ENCODE measurements at places on chromosomes 3 and 15.
A peak's percentile ranks its signal among the peaks of the same experiment; 100 is the strongest.

DNA sequence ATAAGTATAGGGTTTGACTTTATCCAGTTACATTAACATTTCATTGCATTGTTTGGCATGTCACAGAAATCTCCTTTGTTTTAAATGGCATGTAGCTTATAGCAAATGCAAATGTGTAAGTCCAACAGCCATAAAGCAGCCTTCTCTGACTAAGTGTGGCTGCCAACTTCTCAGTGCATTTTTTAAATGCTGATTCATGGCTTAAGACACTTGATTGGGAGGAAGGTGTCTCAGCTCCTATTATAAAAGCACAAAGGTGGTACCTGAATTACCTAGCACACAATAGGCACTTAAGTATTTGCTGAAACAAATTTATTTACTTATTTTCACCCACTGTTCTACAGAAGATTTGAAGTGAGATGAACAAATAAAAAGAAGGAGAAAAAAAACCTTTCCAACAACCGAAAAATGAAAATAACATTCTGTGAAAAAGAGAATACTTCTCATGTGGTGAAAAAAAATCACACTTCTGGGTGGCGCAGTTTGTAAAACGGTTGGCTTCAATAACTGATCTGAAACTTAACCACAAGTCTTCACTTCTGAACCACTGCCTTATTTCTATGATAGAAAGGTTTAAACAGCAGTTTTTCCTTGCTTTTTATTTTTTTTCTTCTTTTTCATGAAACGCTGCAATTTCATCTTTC is 105.5 kb upstream of the ICE2 start:
- DNase-seq = no peak

DNA sequence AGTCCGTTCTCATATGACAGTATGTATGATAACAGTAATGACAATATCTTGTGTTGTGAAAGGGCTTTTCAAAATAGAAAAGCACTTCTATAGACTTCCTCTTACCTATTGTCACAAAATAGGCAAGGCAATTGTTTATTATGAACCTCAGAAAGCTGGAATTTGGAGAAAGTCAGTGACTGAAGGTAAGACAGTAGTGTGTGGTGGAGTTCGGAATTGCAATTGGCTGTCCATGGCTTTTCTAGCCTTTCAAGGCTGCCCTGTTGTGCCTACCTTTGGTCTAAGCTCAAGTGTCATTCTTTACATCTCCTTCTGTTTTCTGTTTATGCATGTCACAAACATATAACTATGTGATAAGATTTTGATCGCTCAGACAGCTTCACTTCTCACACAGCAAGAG is 219.3 kb upstream of the NR2E3 start:
- no peak for DNase-seq

DNA sequence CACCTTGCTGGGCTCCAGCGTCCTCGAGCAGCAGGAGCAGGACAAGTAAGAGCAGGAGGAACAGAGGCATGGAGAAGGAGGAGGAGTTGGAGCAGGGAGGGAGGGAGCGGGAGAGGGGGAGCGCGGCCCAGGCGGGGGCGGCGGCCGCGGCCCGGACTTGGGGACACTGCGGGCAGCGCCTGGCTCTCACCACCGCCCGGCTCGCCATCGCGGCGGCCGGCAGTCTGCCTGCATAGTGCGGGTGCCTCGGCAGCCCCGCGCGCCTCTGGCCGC is 440 bp downstream of the DCBLD2 start:
- DNase-seq = no peak

- DNase-seq = no peak
Measured at GRCh38 chr3:109900783-109901182, 563.4 kb upstream of the DPPA4 start.

GRCh38 chr3:194072097-194072428 is 63.9 kb upstream of the HES1 start:
- DNase-seq = no peak

DNA sequence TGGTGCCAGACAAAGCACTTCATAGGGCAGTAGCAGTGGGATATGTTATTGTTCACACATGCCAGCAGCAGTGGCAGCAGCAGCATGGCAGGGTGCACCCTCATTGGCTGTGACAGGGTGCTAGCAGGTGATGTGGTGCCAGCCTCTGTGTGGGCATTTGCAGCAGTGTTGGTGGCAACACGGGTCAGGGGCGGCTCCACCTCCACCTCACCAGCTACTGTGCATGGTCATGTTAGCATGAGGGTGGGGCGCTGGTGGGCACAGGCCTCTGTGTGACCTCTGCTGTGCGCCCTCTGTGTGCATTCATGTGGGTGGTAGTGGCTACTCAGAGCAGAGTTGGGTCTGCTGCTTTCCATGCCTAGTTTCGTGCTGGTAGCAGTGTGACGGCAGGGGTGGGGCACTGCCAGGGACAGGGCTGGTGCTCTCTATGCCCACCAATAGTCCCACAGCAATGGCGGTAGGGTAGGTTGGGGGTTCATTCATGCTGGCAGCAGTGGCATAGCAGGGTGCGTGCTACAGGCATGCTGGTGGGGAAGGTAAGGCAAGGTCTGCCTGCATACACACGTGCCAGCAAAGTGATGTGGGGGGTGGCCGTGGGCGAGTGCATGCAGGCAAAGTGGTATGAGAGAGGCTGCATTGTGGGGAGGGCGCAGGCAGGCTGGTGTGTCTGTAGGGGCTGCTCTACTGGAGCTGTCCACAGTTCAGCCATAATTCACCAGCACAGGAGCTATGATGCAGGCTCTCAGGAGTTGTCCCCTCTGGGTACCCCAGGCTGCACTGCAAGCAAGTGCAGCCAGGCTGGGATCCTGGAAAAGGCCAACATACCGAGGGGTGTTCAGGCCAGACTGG is 402.7 kb downstream of the GRM7 start:
- DNase-seq = no peak

GRCh38 chr3:159234306-159234705 is 432.5 kb downstream of the MFSD1 start:
- peak; percentile 60 for DNase-seq

GRCh38 chr3:44339181-44340057 is 853 bp downstream of the TCAIM start:
- DNase-seq = no peak

- no peak for DNase-seq
Measured at GRCh38 chr15:40495516-40495915, 24.7 kb downstream of the CHST14 start.

- no peak for DNase-seq
Measured at GRCh38 chr3:127787071-127787490, 35.2 kb downstream of the MGLL start.

- DNase-seq = peak; percentile 46
Measured at GRCh38 chr15:71333839-71334238, 218.6 kb downstream of the THSD4 start.

DNA sequence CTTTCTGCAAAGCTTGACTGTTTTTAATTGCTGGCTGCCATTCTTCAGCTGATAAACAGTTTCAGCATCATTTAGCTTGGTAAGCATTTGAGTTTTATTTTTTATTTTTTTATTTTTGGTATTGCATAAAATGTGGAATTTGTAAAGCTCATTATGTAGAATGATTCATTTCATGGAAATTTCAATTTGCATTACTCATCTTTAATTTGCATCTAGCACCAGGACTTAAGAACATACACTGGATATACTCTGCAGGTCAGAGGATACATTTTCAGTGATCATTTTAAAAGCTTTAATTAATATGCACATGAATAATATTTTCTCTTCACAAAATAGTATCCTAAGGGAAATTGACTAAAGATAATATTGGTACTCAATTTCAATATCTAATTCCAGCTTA is 732.4 kb upstream of the BCHE start:
- DNase-seq = no peak

- DNase-seq = peak; percentile 68
Measured at GRCh38 chr3:55524565-55525244, 37.6 kb upstream of the WNT5A start.

- no peak for DNase-seq
Measured at GRCh38 chr3:151639418-151639740, 94.3 kb upstream of the AADACL2 start.

DNA sequence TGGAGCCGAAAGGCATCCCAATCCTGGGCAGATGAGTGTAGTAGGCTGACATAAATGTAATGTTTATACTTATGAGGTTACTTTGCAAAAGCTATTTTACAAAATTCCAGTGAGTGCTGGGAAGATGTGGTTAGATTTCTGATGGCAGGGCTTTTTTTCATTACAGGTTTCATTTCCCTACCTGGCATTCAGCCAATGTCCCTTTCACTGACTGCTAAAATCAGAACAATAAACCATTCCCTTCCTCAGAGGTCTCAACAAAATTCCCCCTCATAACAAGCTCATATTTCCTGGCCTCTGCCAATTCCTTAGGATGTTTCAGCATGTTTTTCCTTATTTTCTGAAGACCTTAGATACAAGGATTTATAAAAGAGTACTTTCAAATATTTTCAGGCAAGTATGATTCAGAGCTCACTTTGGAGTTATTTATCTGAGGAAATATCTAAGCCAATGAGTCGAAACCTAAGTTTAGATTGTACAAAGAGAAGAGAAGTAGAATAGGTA is 40.9 kb upstream of the CCDC80 start:
- DNase-seq = peak; percentile 66

- no peak for DNase-seq
Measured at GRCh38 chr3:47469616-47470015, 6.1 kb downstream of the SCAP start.

DNA sequence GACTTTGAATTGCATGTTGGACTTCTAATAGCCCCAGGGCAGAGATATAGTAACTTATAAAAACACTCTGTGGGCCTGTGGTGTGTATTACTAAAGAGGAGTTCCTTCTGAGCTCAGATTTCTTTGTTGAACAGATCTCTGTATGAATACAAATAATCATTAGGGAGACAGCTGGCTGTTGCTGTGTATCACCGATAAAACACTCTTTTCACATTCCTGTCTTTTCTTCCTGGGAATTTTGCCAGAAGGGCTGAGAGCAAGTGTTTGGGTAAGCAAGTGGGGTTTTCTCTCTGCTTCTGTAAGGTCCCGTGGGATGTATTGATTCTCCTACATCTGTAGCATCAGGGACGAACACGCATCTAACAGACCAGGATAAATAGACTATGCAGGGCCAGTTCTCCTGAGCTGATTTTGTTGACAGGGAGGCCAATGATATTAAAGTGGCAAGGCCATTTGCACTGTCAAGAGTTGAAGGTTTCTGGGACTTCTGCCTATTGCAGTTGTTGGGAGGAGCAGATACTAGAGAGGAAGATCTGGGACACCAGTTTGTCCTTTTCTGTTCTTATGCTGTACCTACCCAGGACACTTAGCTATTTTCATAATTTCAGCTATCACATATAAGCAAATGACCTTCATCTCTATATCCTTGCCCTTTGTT is 225.9 kb upstream of the CD96 start:
- peak; percentile 74 for DNase-seq

GRCh38 chr3:67450153-67450552 is 204.3 kb downstream of the SUCLG2 start:
- DNase-seq = no peak

- DNase-seq = no peak
Measured at GRCh38 chr3:32630266-32630665, 54.7 kb upstream of the CNOT10 start.

- DNase-seq = no peak
Measured at GRCh38 chr15:89346516-89347231, 12.1 kb upstream of the POLG start.

DNA sequence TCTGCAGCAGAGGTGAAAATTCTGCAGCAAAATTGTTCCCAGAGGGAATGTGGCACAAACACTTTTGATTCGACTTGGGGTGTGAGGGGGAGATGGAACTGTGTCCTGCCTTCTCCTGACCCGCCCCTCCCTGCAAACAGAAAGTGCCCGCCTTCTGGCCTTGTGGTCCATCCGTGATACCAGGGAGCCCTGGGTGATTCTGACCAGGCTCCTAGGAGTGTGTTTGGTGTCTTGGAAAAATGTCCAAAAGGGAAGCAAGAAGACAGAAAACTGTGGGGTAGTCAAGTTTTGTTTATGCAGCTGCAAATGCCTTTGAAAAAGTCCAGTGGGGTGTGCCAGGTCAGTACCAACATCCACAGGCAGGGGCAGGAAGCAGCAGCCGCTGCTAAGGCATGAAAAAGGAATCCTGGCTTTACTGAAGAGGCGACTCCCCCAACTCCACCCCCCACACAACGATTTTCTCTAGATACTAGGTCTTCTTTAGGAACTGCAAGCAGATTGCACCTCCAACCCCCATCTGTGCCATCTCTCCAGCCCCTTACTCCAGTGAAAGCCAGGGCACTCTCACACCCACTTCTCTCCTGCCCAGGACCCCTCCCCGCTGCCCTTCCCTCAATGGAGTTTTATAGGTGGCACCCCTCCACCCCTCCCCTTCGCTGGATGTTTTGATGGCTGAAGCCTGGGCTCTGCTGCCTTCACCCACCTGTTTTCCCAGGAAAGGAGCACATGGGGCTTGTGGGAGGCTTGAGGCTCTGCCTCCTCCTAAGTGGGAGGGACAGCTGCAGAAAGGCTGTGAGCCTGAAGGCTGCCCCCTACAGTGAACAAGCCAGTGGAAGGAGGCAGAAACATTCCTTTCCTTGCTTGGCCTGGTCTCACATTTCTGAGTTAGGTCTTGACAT is 82.4 kb upstream of the HERC1 start:
- DNase-seq = no peak

DNA sequence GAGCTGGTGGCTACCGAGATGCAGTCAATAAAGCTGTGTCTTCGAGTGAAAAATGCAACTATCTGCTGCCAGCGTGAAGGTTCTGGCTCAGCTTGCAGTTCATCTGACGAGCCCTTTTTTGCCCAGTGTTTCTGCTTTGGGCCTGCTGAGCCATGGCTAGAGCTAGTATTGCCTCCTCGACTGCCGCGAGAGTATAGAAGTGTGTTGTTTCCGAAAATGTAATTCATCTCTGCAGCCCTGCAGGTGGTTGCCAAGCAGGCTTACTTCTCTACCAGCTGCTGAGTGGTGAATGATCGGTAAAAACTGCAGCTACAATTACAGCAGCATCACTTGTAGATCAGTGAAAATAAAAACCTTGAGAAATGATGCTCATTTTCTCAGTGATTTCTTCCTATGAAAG is 114.8 kb downstream of the DLG1 start:
- no peak for DNase-seq

- no peak for DNase-seq
Measured at GRCh38 chr3:5004319-5005152, 25.3 kb downstream of the BHLHE40 start.

- DNase-seq = no peak
Measured at GRCh38 chr3:160856450-160856849, 100.4 kb downstream of the PPM1L start.

DNA sequence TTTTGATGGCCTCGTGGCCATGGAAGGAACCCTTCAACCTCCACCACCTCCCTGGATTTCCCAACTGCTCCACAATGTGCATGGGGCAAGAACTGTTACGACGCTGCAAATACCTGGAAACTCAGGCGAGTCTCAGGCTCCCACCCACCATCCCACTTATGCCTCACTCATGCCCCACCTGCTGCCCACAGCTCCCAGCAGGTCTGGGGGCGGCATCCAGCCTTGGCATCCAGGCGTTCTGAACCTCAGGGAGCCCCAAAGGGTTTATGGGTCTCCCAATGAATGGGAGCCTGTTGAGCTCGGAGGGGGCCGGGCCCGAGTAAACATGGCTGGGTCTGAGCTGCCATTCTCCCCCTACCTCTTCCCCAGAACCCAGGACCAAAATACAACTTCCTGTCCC is 2.0 kb upstream of the PTH1R start:
- no peak for DNase-seq

- peak; percentile 62 for DNase-seq
Measured at GRCh38 chr15:48447657-48448056, 116.4 kb downstream of the DUT start.

GRCh38 chr3:65158023-65158422 is 470.2 kb upstream of the ADAMTS9 start:
- DNase-seq = no peak
